Anterior cingulate cortex (tissue), 58 donors: ENCODE measurements at places on chromosomes 16 and 17.

GRCh38 chr17:7425316-7425715, at the start of gene SPEM2:
Gene SPEM2, plus strand, starts transcription at chr17:7425616. Its CDS starts 73 bp downstream, at chr17:7425689.
- no peak for DNase-seq

- DNase-seq, result no peak
Measured at GRCh38 chr17:10337976-10338375, 34.8 kb downstream of the MYH13 start.

DNA sequence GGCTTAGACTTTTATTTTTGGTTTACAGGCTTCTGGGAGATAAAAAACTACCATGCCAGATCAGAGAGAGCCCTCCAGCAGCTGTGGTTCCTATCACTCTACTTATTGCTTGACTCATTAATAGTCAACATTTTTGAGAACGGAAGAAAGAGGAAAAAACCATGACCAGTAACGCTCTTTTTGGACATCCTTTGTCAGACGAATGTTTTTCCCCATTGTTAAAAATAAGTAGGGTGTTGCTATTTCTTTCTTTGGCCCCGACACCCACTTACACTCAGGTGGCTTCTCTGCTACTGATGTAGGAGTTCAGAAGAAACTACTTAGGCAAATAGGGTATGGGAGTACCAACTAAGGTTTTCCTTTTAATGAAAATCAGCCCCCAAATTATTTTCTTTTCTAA, 27.5 kb downstream of the TVP23A start:
- no peak for DNase-seq

DNA sequence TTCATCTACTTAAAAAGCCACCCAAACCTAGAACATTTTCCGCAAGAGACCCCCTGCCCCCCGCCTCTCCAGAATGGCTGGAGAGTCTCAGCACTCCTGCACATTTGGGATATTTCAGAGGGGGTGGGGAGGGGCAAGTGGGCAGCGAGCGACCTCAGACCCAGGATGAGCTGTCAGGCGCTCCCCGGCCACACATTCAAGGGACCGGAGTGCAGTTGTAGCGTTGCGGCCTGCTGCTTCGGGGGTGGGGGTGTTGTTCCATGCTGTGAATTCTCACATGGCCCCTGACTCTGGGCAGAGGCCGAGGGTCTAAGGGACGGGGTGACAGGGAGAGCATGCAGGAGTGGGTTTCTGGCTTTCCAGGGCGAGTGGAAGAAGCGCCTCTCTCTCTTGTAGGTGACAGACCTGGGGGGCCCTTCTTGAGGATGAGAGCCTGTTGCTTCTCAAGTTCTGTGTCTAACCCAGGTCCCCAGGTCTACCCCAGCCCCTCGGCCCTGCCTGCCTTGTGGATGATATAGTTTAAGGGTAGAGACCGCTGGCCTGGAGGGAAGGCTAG, 231.2 kb downstream of the SEC14L1 start:
- DNase-seq, result no peak
